HAP-1 (cell line): ENCODE measurements at places on chromosomes 4 and X.

DNA sequence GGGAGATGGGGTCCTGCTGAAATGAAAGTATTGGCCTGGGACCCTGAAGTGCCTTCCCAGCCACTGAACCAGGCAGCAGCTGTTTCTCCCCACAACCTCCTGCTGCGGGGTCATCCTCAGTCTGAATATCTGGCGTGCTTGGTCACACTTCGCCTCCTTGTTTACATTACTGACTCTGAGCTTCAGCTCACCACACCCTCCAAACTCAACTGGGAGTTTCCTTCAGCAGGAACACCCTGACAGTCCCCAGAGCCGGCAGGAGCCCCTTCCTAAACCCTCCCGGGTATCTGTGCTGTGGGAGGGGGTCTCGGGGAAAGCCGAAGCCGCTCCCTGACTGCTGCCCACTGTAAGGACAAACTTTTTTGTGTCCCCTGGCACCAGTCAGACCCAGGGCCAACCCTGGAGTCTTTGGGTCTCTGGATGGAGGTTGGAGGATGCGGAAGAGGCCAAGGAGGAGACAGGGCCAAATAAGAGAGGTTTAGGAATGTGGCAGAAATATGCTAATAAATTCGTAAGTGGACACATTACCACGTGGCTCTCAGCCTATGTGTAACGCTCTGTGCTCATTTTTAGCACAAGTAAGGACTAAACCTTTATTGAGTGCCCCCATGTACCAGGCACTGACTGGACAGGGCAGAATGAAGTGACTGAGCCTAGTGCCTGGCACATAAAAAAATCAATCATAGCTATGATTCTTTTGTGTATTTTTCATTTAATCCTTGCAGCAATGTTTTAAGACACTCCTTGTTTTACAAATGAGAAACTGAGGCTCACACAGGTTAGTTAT is 20.7 kb downstream of the FHDC1 start:
- no peak for DNase-seq

GRCh38 chr4:24508541-24508940 is 75.8 kb downstream of the DHX15 start:
- DNase-seq: no peak

- DNase-seq: no peak
These were observed 133.3 kb downstream of the DCK start for GRCh38 chr4:71126719-71127118.

GRCh38 chr4:17494258-17495190 is 17.4 kb downstream of the QDPR start:
- no peak for DNase-seq

DNA sequence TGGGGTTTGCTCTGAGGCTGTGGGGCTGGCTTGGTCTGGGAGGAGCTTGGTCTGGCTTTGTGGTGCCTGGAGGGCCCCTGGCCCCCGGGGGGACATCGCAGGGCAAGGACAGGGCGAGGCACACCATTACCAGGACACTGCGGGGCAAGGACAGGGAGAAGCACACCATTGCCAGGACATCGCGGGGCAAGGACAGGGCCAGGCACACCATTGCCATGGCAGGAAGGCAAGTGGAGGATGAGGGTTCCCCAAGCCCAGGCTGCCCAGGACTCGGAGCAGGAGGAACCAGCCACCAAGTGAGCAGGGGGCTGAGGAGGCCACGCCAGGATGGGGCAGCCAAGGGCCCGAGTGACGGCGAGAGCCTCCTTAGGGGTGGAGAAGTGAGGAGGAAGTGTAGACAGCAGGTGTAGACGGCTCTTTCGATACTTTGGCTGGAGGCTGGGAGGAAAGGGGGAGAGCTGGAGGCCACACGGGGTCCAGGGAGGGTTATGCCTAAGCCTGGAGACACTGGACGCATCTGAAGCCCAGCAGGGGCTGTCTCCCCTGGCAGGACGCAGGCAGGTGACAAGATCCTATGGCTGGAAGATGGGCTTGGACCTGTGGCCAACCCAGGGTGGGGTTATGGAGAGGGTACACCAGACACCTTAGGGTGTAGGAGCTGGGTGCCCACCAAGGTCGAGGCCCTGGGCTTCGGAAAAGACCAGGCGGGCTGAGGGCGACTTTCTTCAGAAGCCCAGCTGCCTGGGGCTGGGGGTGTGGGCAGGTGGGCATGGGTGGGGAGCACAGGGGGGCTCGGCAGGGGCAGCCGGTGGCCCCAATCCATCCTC is 7.3 kb downstream of the NKX1-1 start:
- no peak for DNase-seq

GRCh38 chr4:6749340-6750171 is 33.0 kb upstream of the KIAA0232 start:
- DNase-seq: no peak

DNA sequence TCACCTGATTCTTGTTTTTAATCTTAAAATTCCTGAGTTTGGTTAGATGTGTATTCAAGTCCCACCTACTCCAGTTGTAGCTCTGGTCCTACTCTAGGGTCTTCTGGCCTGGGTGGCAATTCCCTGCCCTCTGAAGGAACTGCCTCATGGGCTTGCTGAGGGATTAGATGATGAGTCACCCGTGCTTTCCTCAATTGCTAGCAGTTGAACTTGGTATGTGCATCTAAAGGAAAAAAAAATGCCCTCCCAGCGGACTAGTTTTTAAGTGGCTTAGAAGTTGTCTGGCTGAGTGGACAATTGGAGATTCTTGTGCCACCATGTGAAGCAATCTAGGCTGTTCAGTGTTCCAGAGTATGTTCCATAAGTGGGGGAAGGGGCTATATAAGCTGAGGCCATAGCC is 127.0 kb downstream of the CCNG2 start:
- no peak for DNase-seq
